ENCODE measurements at places on chromosomes 5 and 9.

- DNase-seq: no peak
Observed at GRCh38 chr5:122236270-122237040, 75.6 kb upstream of the SNCAIP start.

DNA sequence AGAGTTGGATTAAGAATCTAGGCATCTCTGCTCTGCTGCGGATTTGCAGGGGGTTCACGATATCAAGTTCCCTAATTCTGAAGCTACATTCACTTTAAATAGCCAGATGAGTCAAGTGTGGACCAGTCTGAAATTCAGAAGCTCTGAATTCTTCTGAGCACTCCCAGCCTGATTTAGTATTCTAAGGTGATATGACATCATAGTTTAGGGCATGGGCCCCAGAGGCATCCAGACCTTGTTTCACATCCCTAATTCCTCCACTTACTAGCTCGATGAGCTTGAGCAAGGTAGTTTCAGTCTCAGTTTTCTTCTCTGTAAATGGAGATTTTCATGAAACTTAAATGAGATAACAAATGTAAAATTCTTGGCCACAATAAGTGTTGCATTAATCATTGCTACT, 65.2 kb downstream of the TMEM167A start:
- no peak for DNase-seq

- DNase-seq: no peak
Observed at GRCh38 chr9:126521976-126522590, 91.6 kb upstream of the LMX1B start.

DNA sequence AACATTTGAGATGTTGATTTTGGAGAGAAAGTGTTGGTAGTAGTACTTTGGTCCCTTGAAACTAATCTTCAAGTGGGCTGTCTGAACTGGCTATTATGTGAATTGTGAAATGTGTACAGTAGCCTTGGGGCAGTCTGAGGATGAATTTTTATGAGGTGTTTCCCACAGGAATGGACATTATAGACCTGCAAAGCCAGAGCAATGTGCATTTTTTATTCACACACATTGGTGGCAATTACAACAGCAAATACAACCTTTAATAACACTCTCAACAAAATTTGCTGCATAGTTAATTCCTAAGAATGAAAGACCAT, 147.0 kb downstream of the PAM start:
- no peak for DNase-seq

- no peak for DNase-seq
Observed at GRCh38 chr5:138844125-138844461, 31.0 kb downstream of the LRRTM2 start.

DNA sequence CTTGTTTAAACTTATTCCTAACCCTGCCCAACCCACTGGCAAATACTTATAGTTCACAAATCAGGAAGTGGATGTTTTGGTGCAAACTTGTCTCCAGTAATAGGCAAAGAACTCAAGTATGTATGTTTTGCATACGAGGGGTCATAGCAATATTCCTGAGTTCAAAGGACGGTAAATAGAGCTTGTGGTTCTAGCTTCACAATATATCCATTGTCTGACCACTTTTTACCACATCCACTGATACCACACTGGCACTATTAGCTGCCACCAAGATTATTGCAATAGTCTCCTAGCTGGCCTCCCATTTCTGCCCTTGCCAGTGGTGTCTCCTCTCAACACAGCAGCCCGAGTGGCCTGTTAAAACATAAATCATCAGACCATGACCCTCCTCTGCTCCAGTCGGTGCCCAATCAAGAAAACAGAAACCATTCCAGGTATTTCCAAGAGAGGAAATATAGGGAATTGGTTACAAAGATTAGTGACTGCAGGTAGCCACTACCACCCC, 17.0 kb downstream of the GRXCR2 start:
- no peak for DNase-seq

All from stimulated activated CD8-positive, alpha-beta memory T cell treated with anti-CD3 and anti-CD28 coated beads, Interleukin-4, amount 100 ng/mL, for 24 hours (primary cell).